RKO (cell line): ENCODE measurements at places on chromosomes 2 and 18.
A peak's percentile ranks its signal among the peaks of the same experiment; 100 is the strongest.

DNA sequence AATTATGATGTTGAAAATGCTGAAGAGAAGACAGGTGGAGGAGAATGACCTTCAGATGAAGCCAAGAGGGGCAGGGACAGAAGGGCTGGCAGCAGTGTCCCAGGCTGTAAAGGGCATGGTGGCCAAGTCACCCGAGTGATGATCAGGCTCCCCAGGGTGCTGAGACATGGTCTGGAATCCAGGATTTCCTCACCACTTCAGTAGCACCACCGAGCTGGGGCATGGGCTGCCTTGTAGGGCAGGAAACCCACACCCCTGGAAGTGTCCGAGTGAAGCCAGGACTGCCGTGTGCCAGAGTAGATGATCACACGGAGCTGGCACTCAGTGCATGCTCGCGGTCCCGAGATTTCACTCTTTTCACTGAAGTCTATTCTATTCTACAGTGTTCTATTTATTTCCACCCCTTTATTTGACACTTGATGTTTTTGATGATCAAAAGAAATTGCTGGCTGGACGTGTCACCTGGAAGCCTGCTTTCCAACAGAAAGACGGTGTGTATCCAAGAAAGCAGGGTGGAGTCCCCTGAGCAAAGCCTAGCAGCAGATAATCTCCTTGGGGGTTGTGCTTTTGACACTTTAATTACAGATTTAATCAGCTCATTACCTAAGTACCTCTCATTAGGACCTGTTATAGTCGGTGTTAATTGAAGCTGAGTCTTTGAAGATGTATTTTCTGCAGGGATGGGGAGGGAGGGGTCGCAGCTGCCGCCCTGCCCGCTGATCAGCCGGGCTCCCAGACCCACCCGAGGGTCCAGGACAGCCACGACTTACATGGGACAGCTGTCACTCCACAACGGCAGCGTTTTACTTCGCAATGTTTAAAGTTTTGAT, 92.3 kb downstream of the SEPTIN10 start:
- DNase-seq: no peak

GRCh38 chr2:58862244-58862643, 621.1 kb upstream of the FANCL start:
- no peak for DNase-seq

- peak; percentile 61 for DNase-seq
Measured at GRCh38 chr2:201795607-201796477, 10.5 kb upstream of the CDK15 start.

DNA sequence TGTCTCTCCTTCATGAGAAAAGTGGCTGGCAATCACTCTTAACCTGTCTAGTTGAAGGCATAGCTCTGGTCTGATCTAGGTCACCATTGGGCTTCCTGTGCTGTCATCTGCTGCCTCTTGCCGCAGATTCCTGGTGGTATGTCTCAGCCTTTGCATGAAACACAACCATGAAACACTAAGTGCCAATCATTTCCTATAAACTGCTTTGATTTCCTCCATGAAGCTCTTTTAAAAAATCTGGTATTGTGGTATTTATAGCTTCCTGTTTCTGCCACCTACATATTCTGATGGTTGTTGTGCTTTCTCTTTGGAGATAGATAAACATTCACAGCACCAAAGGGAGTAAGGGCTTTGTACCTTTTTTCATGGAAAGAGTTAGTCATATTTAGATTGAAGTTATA, 120.0 kb upstream of the EPC2 start:
- DNase-seq: no peak

GRCh38 chr2:157312866-157313486, 12.6 kb downstream of the ERMN start:
- no peak for DNase-seq

DNA sequence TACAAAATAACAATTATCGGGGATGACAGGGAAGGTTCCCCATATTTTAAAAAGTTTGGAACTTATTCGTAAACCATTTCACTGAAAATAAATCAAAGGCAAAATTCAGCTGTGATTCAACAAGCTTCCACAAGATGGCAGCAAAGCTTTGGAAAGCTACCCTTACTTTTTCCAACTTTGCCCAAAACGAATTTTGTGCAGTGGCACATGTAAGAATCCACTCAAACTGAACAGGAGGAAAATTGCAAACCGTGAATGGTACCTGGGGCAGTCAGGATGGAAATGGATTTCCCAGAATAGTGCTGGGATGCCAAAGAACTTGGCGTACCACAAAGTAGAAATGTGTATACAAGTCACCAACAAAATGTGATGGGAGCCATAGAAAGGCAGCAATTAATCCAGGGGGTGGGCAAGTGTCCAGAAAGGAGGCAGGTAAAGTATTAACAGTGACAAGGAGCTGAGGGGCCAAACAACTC, 10.7 kb downstream of the RPL31 start:
- peak; percentile 47 for DNase-seq

- peak; percentile 55 for DNase-seq
Measured at GRCh38 chr2:176285321-176285720, 16.1 kb downstream of the MTX2 start.

DNA sequence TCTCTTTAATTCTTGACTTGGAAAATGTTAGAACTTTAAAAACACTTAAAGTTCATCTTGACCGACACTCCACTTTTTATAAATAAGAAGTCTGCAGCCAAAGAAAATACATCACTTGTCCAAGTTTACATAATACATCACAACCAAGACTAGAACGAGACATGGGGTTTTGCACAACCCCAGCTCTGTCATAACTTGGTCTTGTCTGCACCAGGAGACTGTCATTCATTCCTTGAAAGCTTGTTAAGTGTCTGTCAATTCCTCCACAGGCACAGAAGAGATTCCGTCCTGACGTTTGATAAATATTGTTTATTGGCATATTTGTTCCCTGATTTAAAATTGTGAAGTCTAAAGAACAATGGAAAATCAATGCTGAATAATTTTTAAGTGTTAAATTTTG, 139.5 kb upstream of the SETBP1 start:
- no peak for DNase-seq

DNA sequence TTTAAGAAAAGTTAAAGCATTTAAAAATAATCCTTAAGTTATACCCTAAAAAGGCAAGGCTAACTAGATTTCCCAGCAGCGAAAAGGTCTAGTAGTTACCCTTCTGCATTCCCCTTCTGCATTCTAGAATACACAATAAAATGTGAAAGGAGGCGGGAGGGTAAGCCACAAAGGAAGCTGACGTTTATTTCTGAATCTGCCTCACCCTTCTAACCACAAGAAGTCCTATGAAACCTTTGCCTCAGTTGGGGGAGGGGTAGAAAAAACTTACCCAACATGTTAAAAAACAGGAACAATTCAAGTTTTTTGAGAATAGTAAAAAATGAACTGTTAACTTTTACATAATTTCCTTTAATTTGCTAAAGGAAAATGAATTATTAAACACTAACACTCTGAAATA, 11.3 kb downstream of the STK17B start:
- no peak for DNase-seq

- DNase-seq: no peak
Measured at GRCh38 chr18:45774065-45774521, 50.1 kb downstream of the SLC14A1 start.

- DNase-seq: no peak
Measured at GRCh38 chr2:127464470-127465257, 46.4 kb downstream of the PROC start.

DNA sequence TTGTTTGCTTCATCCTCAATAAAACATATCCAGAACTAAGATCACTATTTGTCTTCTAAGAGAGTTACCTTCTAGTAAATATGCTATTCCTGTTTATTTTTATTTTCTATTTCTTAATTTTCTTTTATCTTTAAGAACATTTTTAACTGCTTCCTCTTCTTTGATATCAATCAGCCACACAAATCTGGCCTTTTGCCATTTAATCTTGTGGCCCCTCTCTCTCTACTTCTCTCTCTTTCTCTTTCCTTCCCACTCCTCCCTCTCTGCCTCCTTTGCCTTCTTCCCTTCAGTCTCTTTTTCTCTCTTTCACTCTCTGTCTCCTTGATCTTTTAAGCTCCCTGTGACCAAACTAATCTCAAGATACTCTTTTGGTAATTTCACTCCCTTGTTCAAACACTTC, 108.4 kb downstream of the GRB14 start:
- DNase-seq: no peak

DNA sequence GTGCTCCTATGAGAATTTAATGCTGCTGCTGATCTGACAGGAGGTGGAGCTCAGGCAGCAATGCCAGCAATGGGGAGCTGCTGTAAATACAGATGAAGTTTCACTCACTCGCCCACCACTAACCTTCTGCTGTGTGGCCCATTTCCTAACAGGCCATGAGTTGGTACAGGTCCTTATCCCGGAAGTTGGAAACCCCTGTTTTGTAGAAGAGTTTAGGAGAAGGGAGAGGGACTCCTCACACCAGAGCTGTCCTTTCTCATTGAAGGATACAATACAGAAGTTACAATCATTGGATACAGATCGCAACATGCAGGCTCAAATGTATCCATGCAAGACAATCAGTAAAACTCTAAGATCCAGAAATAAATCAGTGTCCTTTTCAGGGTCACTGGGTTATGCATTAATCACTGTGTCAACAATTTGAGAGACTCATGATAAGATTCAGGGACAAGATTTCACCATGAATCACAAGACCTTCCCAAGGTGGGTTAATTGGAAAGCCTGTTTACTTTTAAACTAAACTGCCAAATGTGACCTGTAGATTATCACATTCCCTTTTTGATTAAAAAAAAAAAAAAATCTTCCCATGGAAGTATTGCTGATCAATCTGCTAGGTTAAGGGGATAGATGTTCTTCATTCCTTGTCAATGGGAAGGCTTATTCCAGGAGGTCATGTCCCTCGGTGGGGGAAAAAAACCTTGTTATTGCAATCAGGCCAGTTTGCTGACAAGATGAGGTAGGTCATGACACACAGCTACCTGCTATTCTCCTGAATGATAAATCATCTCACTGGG, 97.2 kb downstream of the SP100 start:
- DNase-seq: no peak

DNA sequence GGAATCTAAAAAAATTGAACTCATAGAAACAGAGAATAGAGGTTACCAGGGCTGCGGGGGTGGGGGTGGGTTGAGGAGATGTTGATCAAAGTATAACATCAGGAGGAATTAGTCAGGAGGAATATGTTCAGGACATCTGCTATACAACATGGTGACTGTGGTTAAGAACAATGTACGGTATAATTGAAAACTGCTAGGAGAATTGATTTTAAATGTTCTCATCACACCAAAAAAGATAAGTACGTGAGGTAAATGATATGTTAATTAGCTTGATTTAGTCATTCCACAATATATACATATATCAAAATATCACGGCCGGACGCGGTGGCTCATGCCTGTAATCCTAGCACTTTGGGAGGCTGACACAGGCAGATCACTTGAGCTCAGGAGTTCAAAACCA, 140.2 kb downstream of the MTCL1 start:
- DNase-seq: no peak
